Inflammatory macrophage (primary cell): ENCODE measurements at places on chromosomes 16 and 17.

GRCh38 chr17:37024181-37024637 is 75.5 kb downstream of the AATF start:
- peak; percentile 78 for DNase-seq

DNA sequence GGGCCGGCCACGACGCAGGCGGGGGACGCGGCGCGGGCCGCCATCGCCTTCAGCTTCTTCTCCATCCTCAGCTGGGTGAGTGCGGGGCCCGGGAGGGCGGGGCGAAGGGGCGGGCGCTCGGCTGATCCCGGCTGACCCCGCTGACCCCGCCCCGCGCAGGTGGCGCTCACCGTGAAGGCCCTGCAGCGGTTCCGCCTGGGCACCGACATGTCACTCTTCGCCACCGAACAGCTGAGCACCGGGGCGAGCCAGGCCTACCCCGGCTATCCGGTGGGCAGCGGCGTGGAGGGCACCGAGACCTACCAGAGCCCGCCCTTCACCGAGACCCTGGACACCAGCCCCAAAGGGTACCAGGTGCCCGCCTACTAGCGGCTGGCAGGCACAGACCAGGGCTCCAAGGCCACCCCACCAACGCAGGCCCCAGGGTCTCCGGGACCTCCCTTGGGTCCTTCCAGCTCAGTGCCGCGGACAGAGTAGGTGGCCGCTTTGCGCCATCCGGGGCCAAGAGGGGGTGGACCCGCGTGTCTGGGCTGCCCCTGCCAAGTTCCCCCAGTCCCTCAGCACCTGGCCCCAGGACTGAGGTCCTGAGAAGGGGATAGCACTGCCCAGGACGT is 3.0 kb downstream of the SYNGR3 start:
- DNase-seq = no peak

GRCh38 chr17:62098623-62099231 is 33.6 kb upstream of the MED13 start:
- peak; percentile 69 for DNase-seq

DNA sequence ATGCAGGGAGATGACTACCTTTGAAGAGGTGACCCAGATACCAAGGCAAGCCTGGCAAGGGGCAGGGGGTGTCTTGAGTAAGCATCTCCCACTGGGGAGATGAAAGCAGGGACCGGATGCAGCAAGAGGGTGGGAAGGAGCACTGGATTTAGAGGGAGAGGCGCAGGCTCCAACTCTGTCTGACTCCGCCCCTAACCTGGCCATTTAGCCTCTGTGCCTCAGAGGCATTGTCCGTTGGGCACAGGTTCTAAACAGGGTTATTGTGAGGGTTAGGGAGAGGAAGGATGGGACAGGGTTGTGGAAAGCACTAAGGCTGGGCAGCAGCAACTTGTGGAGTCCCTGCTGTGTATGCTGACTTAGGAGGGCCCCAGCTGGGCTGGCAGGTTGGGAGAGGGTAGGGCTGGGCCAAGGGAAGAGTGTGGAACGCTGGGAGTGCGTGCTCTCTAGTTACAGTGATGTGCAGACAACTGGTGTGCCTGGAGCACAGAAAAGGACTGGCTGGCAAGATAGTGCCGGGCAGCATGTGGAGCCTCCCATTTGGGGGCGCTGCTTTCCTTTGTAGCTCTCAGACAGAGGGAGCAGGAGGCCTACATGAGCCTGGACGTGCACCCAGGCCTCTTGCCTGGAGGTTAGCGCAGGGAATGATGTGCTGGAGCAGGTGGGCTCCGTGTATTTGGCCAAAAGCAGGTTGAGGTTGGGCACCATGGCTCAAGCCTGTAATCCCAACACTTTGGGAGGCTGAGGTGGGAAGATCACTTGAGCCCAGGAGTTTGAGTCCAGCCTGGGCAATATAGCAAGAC is 26.2 kb downstream of the TBX2 start:
- DNase-seq = no peak

GRCh38 chr16:48013491-48013901 is 142.3 kb downstream of the ABCC12 start:
- no peak for DNase-seq

- peak; percentile 5 for DNase-seq
Observed at GRCh38 chr16:12303653-12304052, 327.1 kb downstream of the SNX29 start.

DNA sequence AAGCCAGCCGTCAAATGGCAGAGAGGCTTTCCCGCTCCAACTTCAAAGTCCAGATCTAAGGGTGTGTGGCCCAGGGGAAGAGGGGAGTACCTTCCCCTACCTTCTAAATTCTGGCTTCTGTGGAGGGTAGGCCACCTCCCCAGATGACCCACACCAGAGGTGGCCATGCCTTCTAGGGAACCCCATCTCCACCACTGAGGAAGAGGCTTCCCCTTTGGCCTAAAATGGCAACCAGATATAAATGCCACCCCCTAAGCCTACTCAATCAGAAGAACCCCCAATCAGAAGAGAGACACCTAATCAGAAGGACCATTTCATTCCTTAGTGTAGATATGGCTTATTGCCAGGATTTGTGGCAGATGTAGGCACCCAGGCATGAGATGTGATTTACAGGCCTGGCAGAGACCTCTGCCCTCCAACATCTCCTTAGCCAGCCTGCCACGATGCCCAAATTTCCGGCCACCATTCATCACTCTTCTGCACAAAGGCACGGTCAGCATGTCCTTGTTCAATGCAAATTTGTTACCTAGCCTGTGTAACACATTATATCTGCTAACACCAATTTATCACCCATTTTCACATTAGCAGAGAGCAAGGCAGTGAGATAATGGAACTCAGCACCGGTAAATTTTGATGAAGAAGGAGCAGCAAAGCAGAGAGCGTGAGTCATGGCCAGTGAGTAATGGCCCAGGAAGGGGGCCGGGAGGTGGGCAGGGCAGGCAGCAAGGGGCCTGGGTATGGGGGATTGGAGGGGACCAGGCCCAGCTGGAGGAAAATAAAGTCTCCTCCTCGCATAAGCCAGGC is 1.2 kb upstream of the MGAT5B start:
- no peak for DNase-seq

DNA sequence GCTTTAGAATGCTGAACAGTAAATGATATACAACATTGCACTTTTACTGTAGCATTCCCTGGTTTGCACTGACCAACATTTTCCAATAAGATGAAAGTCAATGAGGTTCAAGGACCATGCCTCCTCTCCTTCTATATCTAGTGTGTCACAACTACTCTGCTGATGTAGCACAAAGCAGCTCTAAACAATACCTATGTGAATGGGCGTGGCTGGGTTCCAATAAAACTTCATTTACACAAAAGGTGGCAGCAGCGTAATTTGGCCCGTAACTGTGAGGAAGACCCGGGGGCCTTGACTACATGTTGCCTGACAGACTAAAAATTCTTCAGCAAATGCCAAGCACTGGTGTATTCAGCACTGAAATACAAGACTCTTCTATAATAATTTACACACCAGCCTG is 6.5 kb downstream of the SRP68 start:
- no peak for DNase-seq

GRCh38 chr17:32335046-32335445 is 6.9 kb downstream of the C17orf75 start:
- no peak for DNase-seq

GRCh38 chr16:68401871-68402747 is 46.2 kb downstream of the SMPD3 start:
- DNase-seq = peak; percentile 60

GRCh38 chr16:75929046-75929445 is 202.8 kb upstream of the CPHXL start:
- no peak for DNase-seq
